ENCODE measurements at places on chromosomes 2 and 18. TPM values are rescaled to one million over a fixed set of nuclear protein-coding genes. Genes with fewer than 3 reads are reported as not detected.

GRCh38 chr2:203892207-203892606, 24.6 kb downstream of the CTLA4 start:
- DNase-seq, result no peak

- DNase-seq, result no peak
Measured at GRCh38 chr2:146820672-146821071, 1024.2 kb upstream of the ACVR2A start.

DNA sequence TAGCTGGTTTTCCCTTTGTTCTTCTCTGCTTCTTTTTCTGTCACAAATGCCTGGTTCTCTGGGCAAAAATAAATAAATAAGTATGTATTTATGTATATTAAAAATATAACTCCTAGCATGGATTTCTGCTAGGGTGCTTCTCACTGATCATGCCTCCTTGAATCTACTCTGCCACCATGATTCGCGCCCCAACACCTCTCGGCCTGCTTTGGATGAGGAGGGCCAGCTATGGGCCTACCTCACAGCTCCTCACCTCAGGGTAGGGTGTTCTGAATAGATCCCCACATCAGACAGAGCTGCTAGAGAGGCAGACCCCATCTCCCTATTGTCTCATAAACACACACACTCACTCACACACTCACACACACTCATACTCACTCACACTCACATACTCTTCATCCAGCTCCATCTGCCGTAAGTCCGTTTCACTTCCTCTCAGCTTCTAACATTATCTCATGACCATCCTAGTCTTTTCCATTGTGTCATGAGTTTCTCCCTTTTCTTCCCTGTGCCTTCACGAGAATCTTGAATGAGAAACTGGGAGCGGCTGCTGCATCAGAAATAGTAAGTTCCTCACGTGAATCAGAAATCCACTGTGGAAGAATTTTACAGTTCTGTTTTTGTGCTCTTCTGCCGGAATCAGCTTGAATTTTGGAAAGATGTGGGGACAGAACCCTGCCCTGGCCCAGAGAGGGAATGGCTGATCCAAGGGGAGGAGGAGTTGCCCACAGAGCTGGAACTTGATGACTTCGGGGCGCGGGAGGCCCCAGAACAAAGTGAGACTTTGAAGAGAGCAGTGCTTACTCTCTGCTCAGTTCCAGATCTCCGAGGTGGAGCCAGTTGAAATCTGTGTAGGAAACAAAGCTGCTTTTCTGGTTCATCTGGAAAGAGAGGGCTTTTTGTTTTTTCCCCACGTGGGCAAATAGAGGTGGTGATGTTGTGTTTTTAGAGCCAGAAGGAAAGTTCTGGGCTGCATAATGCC, 20.9 kb downstream of the ANXA4 start:
- DNase-seq, result peak; percentile 27

NOSTRIN gene
- not detected for total RNA-seq

LOXHD1 gene
- total RNA-seq, result not detected

BOLL gene
- total RNA-seq, result not detected

DNA sequence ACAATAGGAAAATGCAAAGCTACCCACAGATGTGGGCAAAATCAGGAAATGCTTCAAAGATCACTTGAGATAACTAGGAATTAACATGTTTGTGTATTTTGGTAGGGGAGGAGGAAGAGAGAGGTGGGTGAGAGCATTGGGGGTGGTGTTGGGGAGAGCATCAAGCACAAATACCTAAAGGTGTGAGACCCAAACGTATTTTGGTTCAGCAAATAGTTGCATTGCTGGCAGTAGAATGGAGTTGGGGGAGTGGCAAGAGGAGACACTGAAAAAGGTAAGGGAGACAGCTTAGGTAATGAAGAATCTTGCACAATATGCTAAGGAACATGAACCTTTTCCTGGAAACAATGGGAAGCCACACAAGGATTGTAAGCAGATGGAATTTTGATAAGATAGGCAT, 1.5 kb upstream of the PELI1 start:
- DNase-seq, result no peak

Data from HFFc6 (cell line).